ENCODE measurements at places on chromosomes 5 and 9. TPM values are rescaled to one million over a fixed set of nuclear protein-coding genes. Genes with fewer than 3 reads are reported as not detected.

The KIF20A gene
- 77.6 TPM for total RNA-seq

The C1QTNF3 gene
- 8.7 TPM for total RNA-seq

The SLC34A3 gene
- total RNA-seq, result not detected

The TPPP gene
- 2.7 TPM for total RNA-seq

- peaks cover 77% of the 10 kb centered on the region for H3K4me1 ChIP-seq
- H3K27ac ChIP-seq, result peak overlapping the region; percentile 58
- H3K27me3 ChIP-seq, result no peaks in the 10 kb centered on the region
- H3K4me3 ChIP-seq, result peak overlapping the region; percentile 19
- no peak for DNase-seq
Measured at GRCh38 chr5:123997462-123998215, 485.7 kb downstream of the CSNK1G3 start.

DNA sequence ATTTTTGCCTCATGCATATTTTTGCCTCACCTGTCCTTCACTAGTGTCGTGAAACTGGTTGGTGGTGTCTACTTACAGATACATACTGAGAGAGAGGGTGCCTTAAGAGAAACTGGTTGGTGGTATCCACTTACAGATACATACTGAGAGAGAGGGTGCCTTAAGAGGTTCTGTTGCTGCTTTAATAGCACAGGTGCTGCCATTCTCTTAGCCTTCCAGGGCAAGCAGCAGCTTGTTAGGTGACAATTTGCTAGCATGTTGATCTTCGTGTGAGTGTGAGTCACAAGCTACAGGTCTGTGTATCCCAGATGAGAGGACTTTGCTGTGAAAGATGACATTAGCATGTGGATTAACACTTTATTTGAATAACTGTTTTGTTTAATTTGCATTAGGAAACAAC, 1.4 kb downstream of the PTTG1 start:
- no peak overlapping the region for H3K27ac ChIP-seq
- DNase-seq, result no peak
- peaks cover 65% of the 10 kb centered on the region for H3K4me1 ChIP-seq
- H3K36me3 ChIP-seq, result no peaks in the 10 kb centered on the region
- H3K4me3 ChIP-seq, result peak overlapping the region; percentile 94

- H3K27me3 ChIP-seq, result no peaks in the 10 kb centered on the region
- no peak for DNase-seq
- H3K4me3 ChIP-seq, result no peak overlapping the region
- no peaks in the 10 kb centered on the region for H3K36me3 ChIP-seq
Measured at GRCh38 chr5:96822686-96823459, 15.1 kb upstream of the ERAP1 start.

DNA sequence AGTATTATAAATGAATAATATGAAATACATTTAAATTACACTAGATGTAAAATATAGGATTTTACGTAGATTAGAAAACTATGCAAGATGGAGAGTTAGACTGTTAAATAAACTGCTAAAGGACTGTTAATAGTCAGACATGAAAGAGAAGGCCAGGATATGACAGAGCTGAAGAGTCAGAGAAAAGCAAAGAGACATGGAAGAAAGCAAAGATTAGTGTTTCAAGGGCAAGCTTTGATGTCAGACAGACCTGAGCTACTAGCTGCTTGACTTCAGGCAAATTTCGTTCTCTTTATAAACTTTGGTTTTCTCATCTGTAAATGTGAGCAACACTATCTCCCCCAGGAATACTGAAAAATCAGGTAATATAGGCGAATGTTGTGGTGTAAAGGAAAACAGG, 161.3 kb downstream of the RAPGEF6 start:
- no peak overlapping the region for H3K27ac ChIP-seq
- no peak for DNase-seq
- H3K36me3 ChIP-seq, result peaks cover 5% of the 10 kb centered on the region

DNA sequence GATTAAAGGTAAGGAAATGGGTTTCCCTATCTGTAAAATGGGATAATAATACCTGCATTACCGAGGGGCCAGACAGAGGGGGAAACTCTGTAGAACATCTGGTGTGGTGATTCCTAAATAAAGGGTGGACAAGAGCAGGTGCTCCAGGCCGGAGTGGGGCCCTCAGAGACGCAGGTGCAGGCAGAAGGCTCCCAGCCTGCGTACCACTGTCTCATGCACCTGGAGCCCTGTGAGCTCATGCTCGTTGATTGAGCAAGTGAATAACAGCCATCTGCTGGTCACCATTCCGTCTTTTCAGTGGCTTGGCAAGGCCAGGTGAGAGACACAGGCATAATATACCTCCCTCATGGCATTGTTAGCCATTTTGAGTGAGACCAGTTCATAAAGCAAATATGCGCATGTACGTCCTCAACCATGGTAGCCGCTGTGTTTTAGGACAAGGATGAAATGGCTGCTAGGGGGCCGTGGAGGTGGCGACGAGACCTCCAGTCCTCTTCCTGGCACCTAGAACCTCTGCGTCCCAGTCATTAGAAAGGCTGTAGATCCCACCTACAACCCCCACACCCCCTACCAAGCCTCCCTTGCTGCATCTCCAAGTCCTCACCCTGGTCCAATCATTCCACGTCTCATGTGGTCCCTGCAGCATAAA, 198.0 kb upstream of the MVB12B start:
- H3K4me1 ChIP-seq, result peaks cover 4% of the 10 kb centered on the region
- no peak for DNase-seq
- no peaks in the 10 kb centered on the region for H3K36me3 ChIP-seq
- no peak overlapping the region for H3K4me3 ChIP-seq
- H3K27ac ChIP-seq, result no peak overlapping the region

DNA sequence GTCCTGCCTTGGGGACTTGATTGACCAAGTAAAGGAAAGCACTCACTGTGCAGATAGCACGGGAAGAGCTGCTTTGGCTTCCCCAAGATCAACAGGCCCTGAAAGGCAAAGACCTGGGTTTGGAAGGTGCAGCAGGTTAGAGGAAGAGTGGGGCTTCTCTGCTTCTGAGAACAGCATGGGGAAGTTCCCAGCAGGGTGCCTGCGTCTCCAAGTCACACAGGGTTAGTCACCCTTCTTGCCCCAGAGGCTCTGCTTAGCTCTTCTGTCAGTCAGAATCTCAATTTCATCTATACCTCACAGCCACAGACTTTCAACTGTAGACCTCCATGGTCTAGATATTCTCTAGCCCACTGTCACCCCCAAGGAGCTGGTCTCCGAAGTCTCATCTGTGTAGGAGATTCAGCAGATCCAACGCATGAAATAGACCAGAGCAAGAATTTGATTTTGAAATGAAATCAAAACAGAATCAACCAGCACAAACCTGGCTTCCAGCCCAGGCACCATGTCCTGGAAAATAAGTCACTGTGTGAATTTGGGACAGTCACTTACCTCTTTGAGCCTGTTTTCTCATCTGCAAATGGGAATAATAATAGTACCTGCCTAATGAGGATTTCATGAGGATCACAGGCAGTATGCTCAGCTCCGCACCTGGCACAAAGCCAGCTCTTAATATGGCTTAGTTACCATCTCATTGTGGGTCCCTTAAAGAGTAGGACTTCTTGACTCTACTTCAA, 64.0 kb downstream of the SFXN1 start:
- H3K4me1 ChIP-seq, result peaks cover 6% of the 10 kb centered on the region
- H3K27me3 ChIP-seq, result no peaks in the 10 kb centered on the region
- no peak for DNase-seq
- H3K36me3 ChIP-seq, result no peaks in the 10 kb centered on the region
- no peak overlapping the region for H3K4me3 ChIP-seq
- peak overlapping the region; percentile 50 for H3K27ac ChIP-seq

DNA sequence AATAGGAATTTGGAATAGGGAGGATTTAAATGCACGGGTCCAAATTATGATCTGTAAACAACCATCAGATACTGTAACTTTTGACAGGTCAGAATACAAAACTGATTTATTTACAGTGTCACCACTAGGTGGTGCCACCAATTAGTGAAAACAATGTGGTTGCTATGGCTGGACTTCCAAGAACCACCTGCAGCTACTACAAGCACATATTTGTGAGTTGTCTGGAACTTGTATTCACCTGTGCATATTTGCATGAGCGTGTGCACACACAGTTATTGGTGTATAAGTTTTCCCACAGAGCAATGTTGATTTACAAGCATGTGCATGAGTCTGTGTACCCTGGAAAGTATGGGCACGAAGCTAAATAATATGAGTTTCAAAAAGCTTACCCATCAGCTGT, 3.0 kb upstream of the HRCT1 start:
- peaks cover 26% of the 10 kb centered on the region for H3K27me3 ChIP-seq
- H3K27ac ChIP-seq, result no peak overlapping the region
- no peak for DNase-seq
- no peaks in the 10 kb centered on the region for H3K36me3 ChIP-seq
- H3K4me3 ChIP-seq, result no peak overlapping the region

GRCh38 chr5:97115932-97116331, 26.5 kb downstream of the LIX1 start:
- DNase-seq, result no peak
- peaks cover 42% of the 10 kb centered on the region for H3K4me1 ChIP-seq
- no peak overlapping the region for H3K4me3 ChIP-seq

DNA sequence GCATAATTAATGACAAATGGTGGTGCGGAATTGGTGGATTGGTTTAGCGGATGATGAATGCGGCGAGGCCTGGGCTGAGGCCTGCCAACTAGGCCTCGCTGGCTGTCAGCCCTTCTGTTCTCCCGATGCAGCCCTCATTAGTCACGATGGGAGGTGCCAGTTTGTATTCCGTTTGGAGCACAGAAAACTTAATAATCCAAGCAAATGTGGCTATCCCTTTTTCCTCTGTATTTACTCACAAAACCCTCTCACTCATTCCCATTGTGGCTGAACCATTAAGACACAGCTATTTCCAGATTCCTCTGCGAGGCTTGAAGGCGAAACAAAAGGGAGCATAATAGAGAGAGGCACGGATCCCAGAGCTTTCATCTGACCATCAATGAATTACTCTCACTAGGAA, 114.3 kb downstream of the MVB12B start:
- peak overlapping the region; percentile 73 for H3K4me3 ChIP-seq
- H3K27ac ChIP-seq, result peak overlapping the region; percentile 75
- H3K36me3 ChIP-seq, result peaks cover 2% of the 10 kb centered on the region
- no peak for DNase-seq
- peaks cover 56% of the 10 kb centered on the region for H3K4me1 ChIP-seq

DNA sequence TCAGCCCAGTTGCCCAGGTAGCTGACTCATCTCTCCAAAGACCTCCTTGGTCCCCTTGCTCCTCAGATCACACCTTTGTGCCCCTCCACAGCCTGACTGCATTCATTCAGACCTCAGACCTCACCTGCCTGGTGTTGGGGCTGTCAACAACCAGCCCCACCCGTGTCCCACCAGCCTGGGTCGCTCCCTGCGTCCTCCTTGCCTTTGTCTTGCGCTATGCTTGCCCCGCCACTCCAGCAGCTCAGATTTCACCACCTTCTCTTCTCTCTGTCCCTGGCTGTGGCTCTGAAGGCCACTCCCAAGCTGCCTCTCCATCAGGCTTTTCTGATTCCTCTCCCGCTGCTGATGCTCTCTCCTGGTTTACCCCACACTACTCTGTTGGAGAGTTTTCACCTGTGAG, 103.5 kb downstream of the MVB12B start:
- H3K36me3 ChIP-seq, result peaks cover 8% of the 10 kb centered on the region
- H3K4me3 ChIP-seq, result no peak overlapping the region
- no peaks in the 10 kb centered on the region for H3K27me3 ChIP-seq
- no peak overlapping the region for H3K27ac ChIP-seq

GRCh38 chr9:105881654-105882349, 187.5 kb downstream of the TMEM38B start:
- no peak overlapping the region for H3K27ac ChIP-seq
- no peaks in the 10 kb centered on the region for H3K27me3 ChIP-seq
- no peaks in the 10 kb centered on the region for H3K36me3 ChIP-seq
- peak; percentile 72 for DNase-seq
- peaks cover 17% of the 10 kb centered on the region for H3K4me1 ChIP-seq

DNA sequence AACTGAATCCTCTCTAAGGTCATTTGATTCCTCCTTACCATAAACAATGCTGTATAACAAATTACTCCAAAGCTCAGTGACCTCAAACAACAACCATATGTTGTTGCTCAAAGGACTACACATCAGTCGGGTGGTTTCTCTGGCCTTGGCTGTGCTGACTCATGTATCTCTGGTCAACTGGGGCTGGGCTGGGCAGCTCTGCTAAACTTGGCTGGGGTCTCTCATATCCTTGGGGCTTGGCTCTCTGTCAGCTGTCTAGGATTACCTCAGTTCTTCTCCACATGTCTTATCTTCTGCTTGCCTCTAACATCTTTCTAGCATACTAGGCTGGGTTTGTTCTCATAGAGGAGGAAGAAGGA, 86.4 kb downstream of the GALNT10 start:
- H3K4me3 ChIP-seq, result no peak overlapping the region
- peaks cover 5% of the 10 kb centered on the region for H3K36me3 ChIP-seq
- DNase-seq, result no peak
- peak overlapping the region; percentile 21 for H3K27ac ChIP-seq

DNA sequence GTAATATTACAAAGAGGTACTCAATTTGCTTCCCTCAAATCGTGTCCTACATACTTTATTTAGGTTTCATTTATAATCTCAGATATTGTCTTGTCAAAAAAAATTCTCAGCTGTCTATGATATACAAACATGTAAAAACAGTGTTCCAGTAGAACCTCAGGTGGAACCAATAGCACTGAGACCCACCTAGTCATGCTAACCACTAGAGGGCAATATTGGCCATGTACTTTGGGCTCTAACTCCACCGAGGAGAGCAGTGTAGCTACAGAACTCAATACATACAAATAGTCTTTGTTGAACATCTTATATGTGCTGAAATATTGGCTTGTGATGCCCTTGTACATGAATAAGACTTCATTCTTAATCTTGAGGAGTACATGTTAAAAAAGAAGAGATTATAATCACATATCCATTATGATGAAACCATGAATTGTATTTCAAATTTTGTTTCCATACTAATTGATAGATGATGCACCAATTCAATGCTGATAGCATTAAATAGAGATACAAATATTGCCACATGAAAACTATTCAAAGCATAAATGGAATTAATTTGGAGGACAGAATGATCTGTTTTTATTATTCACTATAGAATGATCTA, 71.2 kb upstream of the CNTLN start:
- H3K4me1 ChIP-seq, result no peaks in the 10 kb centered on the region
- no peak overlapping the region for H3K4me3 ChIP-seq
- H3K27ac ChIP-seq, result no peak overlapping the region
- no peak for DNase-seq

GRCh38 chr5:140153905-140154304, 21.1 kb upstream of the CYSTM1 start:
- no peak for DNase-seq
- no peak overlapping the region for H3K27ac ChIP-seq
- no peak overlapping the region for H3K4me3 ChIP-seq
- H3K4me1 ChIP-seq, result peaks cover 38% of the 10 kb centered on the region

- H3K36me3 ChIP-seq, result no peaks in the 10 kb centered on the region
- H3K27me3 ChIP-seq, result peaks cover 4% of the 10 kb centered on the region
- peaks cover 5% of the 10 kb centered on the region for H3K4me1 ChIP-seq
- peak; percentile 65 for DNase-seq
- H3K4me3 ChIP-seq, result peak overlapping the region; percentile 88
Measured at GRCh38 chr5:180618829-180619562, 27.7 kb upstream of the SCGB3A1 start.

Data from neural crest cell (in vitro differentiated cells).